Fibroblast of skin of left biceps (primary cell): ENCODE measurements at places on chromosomes 12 and 14.

DNA sequence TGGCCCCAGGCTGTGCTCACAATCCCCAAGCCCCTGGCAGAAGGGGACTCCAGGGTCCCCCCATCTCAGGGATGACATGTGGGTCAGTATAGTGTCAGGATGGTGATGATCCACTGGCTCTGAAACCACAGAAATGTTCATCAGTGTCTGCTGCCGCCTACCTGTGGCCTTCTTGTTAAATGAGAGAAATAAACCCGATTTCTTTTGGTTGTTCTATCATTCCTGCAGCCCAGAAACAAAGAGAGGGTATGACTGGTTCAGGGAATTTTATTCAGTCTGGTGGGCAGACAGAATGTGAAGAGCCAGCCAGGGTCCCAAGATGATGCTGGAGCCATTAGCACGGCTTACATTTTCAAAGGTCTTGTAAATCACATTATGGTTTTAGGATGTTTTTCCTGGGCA lies 86.6 kb downstream of the CRADD start:
- no peak for DNase-seq

DNA sequence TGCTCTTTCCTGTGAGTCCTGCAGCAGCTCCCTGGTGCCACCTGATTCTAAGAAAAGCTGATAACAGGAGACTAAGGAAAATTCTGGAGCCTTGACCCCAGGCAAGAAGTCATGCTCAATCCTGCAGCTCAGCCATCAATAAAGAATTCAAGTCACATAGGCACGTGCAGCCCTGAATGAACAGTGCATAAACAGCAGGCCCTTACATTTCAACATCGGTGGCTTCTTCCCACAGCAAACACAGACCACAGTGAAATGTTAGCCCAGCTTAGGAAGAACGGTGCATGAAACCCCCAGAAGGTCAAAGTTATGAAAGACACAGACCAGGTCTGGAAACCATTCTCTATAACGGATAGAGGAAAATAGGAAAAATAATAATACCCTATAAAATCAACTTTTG lies 10.5 kb downstream of the CINP start:
- no peak for DNase-seq

DNA sequence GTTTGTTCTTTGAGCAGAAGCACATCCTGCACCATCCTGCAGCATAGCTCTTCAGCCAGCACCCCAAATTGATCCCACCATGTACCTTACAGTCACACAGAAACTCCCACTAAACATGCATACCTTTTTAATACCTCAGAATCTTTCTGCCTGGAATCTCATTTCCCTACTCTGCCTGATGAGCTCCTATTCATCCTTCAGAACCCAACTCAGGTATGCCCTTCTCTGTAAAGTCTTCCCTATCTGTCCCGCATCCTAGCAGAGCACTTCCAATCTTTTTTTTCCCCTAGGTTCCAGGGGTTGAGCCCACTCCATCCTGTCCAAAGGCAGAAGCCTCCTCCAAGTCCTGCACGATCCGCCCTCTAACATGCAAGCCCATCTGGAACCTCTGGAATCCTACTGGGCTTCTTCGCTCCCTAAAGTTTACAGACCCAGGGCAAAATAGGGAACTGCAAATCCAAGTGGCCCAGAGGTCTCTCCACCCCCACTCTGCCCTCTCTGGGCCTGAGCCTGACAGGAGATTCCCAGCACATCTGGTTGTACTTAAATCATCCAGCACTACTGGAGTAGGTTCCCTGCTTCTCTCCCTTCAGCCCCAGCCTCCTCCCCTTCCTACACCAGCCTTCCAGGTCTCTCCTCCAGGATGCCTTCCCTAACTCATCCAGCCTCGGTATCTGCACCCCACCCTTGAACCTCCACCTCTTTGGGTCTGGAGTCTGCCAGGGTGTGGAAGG lies 4.1 kb upstream of the FIGNL2 start:
- no peak for DNase-seq

DNA sequence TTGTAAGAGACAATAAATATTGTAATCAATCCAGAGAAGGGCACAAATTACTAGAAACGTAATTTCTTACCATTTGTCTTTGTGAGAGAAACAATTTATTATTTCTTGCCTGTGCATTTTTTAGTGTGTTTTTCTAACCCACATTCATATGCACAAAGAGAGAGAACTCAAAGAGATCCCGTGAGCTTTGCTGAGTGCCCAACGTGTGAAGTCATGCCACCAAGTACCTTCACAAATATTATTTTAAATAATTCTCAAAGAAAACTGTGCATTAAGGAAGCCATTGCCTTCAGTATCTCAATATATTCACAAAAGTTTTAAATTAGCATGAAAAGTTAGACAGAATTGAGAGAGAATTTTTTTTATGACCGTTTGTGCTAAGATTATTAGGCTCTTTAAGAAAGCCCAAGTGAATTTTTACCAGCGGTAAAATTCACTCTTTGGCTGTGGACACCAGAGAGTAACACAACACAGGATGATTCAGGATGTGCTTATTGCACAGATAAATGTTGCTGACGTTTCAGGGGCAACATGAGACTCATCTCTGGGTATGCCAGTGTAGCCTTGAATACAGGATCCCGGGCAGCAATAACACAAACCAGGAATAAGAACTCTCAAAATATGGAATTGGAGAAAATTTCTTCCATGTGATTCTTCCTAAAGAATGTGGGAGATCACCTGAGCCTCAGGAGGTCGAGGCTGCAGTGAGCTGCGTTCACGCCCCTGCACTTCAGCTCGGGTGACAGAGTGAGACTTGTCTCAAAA lies 2.9 kb downstream of the ARHGDIB start:
- no peak for DNase-seq

GRCh38 chr12:95553197-95553943 lies 2.1 kb upstream of the USP44 start:
- DNase-seq = no peak

DNA sequence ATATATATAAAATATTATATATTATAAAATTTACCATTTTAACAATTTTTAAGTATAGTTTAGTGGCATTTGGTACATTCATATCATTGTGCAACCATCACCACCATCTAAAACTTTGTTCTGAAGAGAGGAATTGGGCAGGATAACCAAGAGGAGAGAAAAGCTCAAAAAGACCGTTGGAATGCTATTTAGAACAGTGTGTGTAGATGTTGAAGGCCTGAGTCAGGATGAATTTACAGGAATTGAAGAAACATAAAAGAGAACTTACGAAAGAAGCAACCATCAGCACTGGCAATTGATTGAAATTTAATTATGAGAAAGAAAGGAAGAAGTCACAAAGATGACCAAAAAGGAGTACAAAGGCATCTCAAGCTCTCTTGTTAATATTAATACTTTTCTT lies 196.9 kb upstream of the PWP1 start:
- no peak for DNase-seq

DNA sequence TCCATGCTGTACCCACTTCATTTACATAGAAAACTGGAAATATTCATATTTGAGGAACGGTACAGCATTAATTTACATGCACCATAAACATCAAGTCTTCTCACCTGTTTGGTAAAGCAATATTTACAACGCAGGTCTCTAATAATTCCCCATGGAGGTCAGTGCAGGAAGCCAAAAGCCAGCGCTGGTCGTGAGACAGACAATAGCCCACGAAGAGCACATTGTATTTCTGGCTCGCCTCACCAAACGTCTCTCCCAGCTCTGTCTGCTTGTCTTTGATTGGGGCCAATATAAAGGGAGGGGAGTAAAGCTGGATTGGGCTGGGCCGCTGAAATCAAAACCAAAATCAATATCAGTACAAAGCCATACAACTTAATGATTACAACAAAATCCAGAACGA lies 302.1 kb downstream of the MED13L start:
- DNase-seq = no peak

- DNase-seq = no peak
These were observed 22.4 kb upstream of the EIF2B2 start for GRCh38 chr14:74980398-74980730.

- no peak for DNase-seq
These were observed 65.5 kb upstream of the STON2 start for GRCh38 chr14:81465507-81466228.

- no peak for DNase-seq
These were observed at the start of gene CCDC198 for GRCh38 chr14:57493467-57494181. Gene CCDC198 (minus strand): TSS chr14:57493857. CDS start chr14:57493715, 142 bp downstream.

GRCh38 chr12:52251367-52252051 lies 18.5 kb downstream of the KRT7 start:
- no peak for DNase-seq

- DNase-seq = no peak
These were observed 1.4 kb downstream of the CEP128 start for GRCh38 chr14:80940146-80940545.

DNA sequence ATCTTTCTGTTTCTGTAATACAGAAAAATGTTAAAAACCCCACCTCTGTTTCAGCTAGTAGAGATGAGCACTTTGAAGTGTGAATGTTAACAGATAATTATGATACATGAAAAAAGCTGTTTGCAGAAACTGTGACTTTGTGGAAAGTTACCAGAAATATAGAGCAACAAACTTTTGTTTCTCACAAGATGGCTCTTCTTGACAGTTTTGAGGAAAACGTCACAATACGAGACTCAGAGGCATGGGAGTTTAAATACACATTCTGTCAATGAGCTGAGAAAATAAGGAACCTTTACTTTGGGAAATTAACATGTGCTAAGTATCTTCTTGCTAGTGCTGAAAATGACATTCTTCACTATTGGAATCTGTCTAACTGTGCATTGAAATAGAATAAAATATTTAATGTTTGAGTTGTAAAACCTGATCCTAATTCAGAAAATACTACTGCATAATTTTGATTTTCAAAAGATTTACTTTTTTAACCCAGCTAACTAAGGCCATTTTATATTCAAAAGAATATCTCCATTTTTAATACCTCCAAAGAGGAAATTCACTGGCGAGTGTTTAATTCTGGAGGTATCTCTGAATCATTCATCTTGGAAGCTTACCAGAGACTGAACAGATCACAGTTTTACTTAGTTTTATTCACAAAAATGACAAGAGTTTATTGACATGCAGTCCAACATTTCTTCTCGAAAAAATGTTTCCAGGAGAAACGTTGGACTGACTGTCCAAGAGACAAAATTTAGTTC lies 308.9 kb upstream of the LRFN5 start:
- no peak for DNase-seq

DNA sequence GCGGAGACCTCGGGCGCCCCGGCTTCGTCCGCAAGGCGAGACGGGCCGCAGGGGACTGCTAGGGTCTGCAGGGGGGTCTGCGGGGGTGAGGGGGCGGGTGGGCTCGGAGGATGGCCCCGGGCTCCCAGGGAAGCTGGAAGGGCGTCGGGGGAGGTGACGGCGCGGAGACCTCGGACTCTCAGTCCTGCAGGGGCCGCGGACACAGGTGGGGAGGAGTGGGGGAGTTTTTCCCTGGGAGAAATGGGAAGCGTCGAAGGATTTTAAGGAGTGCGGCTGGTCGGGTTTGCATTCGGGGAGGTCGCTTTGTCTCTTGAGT lies 25.9 kb downstream of the ZBTB42 start:
- DNase-seq = no peak
